ENCODE measurements at places on chromosomes 6 and 20.

DNA sequence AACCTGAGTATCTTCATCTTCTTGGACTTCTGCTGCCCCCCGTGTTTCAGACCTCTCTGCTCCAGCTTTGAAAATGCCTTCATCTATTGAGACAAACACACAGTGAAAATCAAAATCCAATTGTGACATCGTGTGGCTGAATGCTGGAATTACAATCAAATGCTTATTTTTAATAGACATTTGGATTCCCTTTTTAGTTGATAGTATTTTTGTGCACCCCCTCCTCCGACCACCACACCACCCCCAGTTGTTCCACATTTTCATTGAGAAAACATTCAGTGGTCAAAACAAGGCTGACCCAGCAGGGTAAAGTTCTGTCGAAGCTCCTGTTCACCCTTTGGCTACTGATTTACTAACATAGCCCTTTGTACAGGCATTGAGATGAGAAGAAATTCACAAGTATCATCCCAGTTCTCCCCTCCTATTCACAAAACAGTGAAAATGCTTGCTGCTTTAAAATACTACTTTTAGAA is 79.0 kb downstream of the NRSN1 start:
- DNase-seq, result no peak

DNA sequence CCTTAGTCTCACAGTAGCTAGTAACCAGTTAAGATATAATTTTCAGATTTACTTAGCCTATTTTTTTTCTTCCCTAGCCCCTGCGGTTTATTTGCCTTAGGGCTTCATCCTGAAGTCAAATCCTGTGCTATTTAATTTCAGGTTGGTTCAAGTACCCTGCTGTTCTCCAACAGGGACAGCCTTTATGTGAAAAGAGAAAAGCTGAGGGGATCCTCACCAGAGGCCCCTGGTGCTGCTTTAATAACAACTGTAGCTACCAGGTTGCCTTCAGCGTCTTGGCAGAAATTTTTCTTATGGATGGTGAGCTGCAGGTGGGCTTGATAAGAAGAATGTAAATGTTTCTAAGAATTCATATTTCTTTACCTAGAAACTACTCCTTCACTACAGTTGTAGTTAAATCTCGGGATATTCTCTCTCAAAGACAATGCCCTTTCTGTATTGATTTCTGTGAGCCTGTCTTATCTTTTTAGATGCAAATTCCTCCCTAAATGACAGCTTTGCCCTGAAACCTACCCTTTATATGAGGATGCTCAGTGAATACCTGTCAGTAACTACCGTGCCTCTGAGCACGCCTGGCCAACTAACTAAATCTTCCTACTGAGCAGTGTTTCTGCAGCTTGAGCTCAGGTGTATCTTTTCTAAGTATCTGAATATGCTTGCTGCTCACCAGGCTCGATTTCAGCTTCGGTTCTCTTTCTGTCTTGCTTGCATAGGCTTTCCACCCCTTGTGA is 320.5 kb downstream of the MMUT start:
- DNase-seq, result no peak

GRCh38 chr6:46734867-46735719 is at the start of gene PLA2G7:
Gene PLA2G7, minus strand, starts transcription at chr6:46735375. Its CDS starts 12,484 bp downstream, at chr6:46722891.
- peak; percentile 59 for DNase-seq

GRCh38 chr6:336159-337114 is 44.1 kb downstream of the DUSP22 start:
- no peak for DNase-seq

- peak; percentile 73 for DNase-seq
These were observed at the start of gene LRFN2 for GRCh38 chr6:40587240-40588069. Gene LRFN2, minus strand, starts transcription at chr6:40587364.

GRCh38 chr20:15772826-15773225 is 800.4 kb downstream of the KIF16B start:
- no peak for DNase-seq

GRCh38 chr20:9210356-9210755 is 141.5 kb downstream of the PLCB4 start:
- DNase-seq, result no peak

DNA sequence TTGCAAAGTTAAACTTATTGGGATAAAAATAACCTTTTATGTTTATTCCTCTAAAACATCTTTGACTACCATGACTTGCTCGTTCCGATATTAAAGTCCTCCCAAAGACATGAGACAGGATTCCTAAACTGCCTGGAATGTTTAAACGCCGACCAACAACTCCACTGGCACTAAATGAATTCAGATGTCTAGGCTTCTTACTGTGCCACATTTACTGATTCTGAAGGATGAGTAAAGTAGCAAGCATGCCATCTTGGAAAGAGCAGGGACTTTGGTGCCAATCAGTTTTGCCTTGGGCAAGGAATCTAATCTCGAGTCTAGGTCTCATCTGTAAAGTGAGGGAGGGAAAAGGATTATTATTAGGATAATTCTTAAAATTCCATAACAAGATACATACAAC is 25.3 kb downstream of the MBOAT1 start:
- DNase-seq, result no peak

DNA sequence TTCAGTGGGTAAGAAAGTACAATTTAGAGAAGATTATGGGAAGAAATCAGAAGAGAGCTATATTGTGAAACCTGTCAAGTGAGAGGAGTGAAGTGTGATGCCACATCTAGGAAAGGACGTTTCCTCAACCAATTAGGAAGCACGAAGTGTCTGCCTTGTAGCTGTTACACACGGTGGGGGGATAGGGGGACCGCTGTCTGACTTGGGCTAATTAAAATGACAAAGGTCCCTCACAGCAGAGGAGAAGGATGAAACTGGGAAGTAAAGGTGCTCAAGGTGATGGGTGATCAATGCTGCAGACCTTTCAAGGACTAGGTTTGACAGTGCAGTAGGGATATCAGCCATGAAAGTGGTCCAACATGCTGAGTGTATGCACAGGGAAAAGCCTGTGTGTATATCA is 181.1 kb upstream of the PRSS16 start:
- no peak for DNase-seq

GRCh38 chr20:48717095-48717672 is 110.6 kb downstream of the PREX1 start:
- no peak for DNase-seq

DNA sequence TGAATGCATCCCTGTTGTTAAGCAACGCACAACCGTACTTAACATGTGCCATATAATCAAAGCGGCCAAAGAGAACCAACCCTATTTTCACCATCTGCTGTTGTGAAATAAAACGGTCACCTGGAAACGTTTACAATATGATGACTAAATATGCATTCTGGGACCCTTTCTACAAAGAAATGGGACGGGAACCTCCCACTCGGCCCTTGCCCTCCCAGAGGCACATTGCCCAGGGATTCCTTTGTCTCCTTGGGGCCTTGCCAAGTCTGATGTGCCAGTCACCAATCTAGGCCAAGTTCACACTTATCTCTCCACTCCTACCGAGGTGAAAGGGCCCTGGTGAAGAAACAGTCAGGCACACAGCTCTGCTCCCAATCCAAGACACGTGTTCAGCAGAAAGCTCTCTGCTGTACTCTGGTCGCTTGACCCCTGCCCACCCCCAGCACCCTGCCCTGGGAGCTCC is 427.4 kb upstream of the JARID2 start:
- no peak for DNase-seq

- no peak for DNase-seq
These were observed 48.8 kb downstream of the EPB41L2 start for GRCh38 chr6:131014080-131014776.

DNA sequence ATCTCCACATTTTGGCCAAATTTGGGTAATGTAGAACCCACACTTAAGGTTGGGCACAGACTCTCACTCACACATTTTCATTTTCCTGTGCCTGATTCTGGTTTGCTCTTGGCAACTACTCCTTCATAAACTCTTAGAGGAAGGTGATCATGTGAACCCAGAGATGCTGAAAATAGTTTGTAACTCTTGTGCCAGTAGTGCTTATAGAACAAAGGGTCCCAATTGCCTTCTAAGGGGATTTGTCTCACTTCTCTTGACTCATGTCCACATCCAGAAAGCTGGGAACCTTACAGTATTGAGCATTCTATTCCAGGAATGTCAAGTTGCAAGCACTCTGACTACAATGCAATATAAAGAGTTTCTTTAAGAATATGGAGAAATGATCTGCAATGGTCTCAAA is 62.0 kb upstream of the TASP1 start:
- DNase-seq, result no peak

DNA sequence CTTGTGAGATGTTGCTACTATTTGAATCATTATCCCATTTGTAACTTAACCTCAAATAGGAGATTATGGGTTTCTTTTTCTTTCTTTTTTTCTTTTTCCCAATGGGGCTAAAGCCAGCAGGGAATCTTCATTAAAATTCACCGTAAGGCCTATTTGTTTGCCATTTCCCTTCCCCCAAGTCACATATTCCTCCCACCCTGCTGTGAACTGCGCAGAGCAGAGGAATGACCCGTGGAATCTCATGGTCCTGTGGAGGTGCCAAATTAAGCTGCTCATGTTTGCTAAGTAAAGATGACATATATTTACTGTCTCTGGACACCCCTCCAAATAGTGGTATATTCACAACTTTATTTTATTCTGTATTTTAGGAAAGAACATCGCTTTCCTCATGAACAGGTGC is 699.3 kb downstream of the RNF144B start:
- no peak for DNase-seq

DNA sequence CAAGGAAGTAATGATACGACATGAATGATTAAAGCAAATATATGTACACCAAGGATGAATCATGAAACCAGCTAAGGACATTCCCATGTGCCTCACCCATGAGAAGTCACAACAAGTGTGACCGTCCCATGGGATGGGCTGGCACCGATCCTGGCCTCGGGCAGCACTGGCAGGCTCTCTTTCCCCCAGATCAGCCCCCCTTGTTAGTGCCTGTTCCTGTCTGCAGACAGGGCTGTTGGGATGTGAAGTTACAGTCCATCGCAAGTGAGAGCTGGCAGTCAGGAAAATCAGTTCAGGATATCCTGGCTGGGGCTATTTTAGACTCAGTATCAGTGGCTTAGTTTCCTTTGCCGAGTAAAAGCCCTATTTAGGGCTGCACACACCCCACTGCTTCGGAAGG is 129.2 kb upstream of the SNX9 start:
- no peak for DNase-seq

- DNase-seq, result peak; percentile 28
These were observed 8.3 kb downstream of the RIPOR3 start for GRCh38 chr20:50682947-50683530.

DNA sequence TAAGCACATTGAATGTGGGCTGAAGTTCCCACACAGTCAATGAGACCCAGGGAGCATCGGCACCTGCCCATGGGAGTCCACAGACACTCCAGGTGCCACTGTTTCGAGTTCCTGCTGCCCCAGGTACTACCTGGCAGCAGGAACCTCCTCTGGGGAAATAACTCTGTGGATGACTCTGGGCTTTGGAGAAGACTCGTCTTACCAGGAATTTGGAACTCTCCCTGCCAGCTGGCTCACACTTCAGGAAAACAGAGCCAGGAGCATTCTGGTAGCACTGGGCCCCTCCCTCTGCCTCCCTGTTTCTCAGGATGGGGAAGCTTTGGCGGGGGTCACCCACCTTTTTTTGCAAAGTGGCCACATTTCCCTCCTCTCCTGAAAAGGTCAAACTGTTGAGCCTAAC is 69.5 kb upstream of the MC3R start:
- no peak for DNase-seq

Measured in head of caudate nucleus (tissue), 42 donors.